ENCODE measurements at places on chromosomes 3 and 15.

GRCh38 chr3:12316729-12317351 is 28.0 kb downstream of the PPARG start:
- H3K4me3 ChIP-seq: no peak overlapping the region
- H3K27me3 ChIP-seq: no peaks in the 10 kb centered on the region
- no peak overlapping the region for H3K27ac ChIP-seq
- no peak for DNase-seq
- no peaks in the 10 kb centered on the region for H3K36me3 ChIP-seq
- no peaks in the 10 kb centered on the region for H3K4me1 ChIP-seq

- DNase-seq: no peak
- H3K36me3 ChIP-seq: no peaks in the 10 kb centered on the region
- peak overlapping the region; percentile 54 for H3K27ac ChIP-seq
- H3K4me3 ChIP-seq: no peak overlapping the region
Measured at GRCh38 chr15:30984118-30984517, 7.3 kb downstream of the MTMR10 start.

DNA sequence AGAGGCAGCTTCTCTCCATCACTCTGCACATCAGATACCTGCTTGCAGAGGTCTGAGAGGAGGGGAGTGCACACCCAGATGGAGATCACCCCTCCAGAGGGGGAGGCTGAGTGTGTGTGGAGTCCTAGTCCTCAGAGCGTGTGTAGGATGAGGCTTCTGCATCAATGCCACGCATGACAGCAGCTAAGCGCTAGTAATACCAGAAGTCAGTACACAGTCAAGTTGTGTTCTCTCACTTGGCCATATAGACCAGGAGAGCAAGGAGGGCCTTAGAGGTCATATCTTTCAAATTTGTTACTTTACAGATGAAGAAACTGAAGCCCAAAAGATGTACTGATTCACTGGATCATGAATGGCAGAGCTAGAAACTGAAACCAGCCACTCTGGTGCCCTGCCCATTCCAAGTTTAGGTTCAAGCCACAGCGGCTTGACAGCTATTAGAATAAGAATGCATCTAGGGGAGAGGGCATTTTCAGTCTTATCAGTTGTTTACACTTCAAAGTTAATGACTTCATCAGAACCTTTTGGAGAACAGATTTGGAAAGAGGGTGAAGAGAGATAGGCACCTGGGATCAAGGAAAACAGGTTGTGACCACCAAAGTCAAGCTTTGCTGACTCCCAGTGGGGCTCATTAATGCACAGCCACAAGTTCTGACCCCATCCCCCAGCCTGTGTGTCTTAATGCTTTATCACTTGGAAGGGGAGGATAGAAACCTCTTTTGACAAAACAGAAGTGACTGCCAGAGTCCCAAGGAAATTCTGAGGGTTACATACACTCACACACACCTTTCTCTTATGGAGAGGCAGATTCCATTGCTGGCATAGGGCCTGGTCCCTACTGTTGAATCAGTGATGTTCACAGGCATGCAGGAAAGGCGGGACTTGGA is 310.3 kb downstream of the CHST2 start:
- no peak for DNase-seq
- H3K4me3 ChIP-seq: no peak overlapping the region
- H3K27ac ChIP-seq: no peak overlapping the region

- no peak for DNase-seq
- no peak overlapping the region for H3K27ac ChIP-seq
- H3K27me3 ChIP-seq: no peaks in the 10 kb centered on the region
- no peaks in the 10 kb centered on the region for H3K36me3 ChIP-seq
Measured at GRCh38 chr3:177899275-177900067, 636.8 kb upstream of the KCNMB2 start.

DNA sequence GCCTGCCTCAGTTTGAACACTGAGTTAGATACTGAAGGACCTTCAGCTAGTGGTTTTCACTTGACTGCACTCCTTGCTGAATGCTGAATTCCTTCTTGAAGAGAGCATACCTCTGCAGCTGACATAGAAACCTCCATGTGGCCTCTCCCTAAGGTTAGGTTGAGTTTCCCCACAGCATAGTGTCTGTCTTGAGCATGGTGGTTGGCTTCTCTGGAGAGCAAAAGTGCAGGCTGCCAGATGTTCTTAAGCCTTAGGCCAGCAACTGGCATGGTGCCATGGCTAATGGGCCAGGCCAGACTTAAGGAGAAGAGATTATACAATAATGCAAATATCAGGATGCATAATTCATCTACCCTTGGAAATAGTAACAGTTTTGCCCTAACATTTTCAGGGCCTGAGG is 545.6 kb upstream of the ZNF385D start:
- H3K27ac ChIP-seq: no peak overlapping the region
- no peaks in the 10 kb centered on the region for H3K27me3 ChIP-seq
- no peak overlapping the region for H3K4me3 ChIP-seq
- DNase-seq: no peak
- H3K36me3 ChIP-seq: no peaks in the 10 kb centered on the region

DNA sequence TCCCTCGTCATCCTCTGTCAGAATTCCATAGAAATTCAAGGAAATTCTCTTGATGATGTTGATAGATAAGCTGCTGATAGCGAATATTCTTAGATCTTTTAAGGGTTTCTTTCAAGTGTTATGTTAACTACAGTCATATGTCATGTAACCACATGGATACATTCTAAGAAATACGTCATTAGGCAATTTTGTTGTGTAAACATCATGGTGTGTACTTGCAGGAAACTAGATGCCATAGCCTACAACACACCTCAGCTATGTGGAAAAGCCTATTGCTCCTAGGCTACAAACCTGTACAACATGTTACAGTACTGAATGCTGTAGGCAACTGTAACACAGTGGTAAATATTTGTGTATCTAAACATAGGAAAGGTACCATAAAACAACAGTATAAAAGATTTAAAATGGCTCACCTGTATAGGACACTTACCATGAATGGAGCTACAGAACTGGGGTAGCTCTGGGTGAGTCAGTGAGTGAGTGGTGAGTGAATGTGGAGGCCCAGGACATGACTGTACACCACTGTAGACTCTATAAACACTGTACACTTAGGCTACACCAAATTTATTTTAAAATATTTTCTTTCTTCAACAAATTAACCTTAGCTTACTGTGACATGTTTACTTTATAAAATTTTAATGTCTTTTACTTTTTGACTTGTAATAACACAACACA is 34.6 kb downstream of the GLDN start:
- H3K36me3 ChIP-seq: no peaks in the 10 kb centered on the region
- no peaks in the 10 kb centered on the region for H3K27me3 ChIP-seq
- H3K27ac ChIP-seq: no peak overlapping the region
- H3K4me1 ChIP-seq: no peaks in the 10 kb centered on the region
- no peak for DNase-seq

DNA sequence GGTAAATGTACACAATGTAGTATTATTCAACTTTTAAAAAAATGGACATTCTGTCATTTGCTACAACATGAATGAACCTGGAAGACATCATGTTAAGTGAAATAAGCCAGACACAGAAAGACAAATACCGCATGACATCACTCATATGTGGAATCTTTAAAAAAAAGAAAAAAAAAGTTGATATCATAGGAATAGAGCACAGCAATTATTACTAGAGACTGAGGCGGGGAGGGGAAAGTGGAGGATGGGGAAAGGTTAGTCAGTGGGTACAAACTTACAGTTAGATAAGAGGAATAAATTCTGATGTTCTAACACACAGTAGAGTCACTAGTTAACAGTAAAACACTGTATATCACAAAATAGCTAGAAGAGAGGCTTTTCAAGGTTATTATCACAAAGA is 22.2 kb downstream of the RYK start:
- no peak for DNase-seq
- H3K36me3 ChIP-seq: no peaks in the 10 kb centered on the region
- H3K27me3 ChIP-seq: no peaks in the 10 kb centered on the region
- no peak overlapping the region for H3K4me3 ChIP-seq
- no peak overlapping the region for H3K27ac ChIP-seq

DNA sequence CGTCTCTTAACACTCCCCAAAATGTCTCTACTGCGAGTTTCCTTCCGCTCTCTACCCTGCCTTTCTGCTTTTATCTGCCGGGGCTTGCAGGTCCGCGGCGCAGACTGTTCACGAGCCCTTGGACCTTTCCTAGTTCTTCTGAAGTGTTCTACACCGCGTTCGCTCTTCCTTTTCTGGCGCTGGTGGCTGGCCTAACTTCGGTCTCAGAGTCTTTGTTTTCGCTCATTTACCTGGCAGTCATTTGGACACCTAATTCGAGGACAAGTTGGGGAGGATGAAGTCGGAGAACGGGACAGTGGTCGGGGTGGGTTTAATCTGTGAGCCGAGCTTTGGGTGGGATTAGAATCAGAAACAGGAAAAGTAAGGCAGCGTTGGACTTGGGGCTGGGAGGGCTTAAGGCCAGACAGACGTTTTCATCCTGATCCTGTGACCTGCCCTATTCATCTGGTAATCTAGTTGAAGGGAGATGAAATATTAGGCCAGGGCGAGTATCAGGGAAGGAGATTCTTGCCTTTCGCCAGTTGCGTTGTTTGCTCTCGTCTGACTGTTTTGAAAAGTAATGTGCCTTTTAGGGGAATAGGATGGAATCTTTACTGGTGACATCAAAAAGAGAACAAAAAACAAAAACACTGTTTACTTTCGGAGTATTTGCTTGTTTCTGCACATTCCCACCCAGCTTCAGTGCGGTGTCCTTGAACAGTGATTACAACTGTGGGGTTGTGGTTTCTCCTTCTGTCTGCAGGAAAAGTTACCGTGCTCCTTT is 1.8 kb downstream of the DIPK2A start:
- H3K36me3 ChIP-seq: no peaks in the 10 kb centered on the region
- peak overlapping the region; percentile 93 for H3K4me3 ChIP-seq

DNA sequence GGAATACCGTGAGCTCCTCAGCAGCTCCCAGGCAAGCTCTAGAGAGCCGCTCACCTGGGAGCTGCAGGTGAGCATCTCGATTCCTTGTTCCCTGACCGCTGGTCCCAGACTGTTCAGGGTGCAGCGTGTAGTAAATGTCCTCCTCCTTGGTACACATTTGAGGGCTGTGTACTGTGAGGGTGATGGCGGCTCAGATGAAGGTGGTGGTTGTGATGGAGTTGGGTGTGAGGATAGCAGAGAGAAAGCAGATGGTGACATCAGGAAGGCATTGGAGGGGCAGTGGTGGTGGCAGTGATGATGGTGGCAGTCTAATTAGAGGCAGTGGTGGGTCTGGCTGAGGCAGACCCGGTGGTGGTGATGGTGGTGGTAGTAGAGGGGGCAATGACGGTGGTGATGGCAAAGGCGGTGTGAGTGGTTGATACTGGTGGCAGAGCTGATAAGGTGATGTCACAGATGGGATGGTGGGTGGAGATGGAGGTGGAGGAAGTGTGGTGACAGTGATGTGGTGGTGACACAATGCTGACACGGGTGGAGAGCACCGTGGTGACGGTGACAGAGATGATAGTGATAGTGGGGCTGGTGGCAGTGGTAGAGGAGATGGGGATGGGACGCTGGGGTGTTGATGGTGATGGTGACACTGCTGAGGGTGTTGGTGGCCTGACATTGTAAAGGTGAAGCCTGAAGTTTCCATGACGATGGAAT is at the start of gene DNAJB8:
TSS of gene DNAJB8 (minus strand) at position 51 of the 702 bp plus-strand sequence. CDS start 3,645 bp downstream, outside the sequence.
- H3K4me1 ChIP-seq: no peaks in the 10 kb centered on the region
- peaks cover 2% of the 10 kb centered on the region for H3K36me3 ChIP-seq
- H3K27me3 ChIP-seq: peaks cover 8% of the 10 kb centered on the region
- no peak within 1 kb of the TSS for H3K27ac ChIP-seq
- no peak within 1 kb of the TSS for H3K4me3 ChIP-seq

GRCh38 chr3:109874896-109875708 is 537.8 kb upstream of the DPPA4 start:
- H3K27ac ChIP-seq: no peak overlapping the region
- no peak overlapping the region for H3K4me3 ChIP-seq
- no peaks in the 10 kb centered on the region for H3K4me1 ChIP-seq
- H3K27me3 ChIP-seq: no peaks in the 10 kb centered on the region
- DNase-seq: no peak
- no peaks in the 10 kb centered on the region for H3K36me3 ChIP-seq

DNA sequence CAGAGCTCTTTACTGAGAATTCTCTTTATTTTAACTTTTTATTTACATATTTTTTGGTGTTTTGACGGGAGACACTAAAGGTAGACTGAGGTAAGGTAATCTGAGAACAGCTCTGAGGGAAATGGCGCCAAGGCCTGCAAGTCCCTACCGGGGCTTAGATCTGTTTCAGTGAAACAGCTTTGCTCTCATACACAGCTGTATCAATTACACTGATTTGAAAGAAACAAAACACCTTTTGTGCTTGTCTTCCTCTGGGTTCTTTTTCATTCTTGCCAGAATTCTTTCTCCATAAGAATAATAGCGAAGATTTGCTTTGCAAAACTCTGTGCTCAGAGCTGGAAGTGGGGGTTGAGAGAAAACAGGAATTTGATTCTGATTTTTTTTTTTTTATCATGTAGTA is 79.5 kb upstream of the PEX5L start:
- H3K36me3 ChIP-seq: no peaks in the 10 kb centered on the region
- H3K27ac ChIP-seq: no peak overlapping the region
- no peak overlapping the region for H3K4me3 ChIP-seq
- no peaks in the 10 kb centered on the region for H3K27me3 ChIP-seq

GRCh38 chr3:40677321-40677720 is 152.6 kb downstream of the ZNF621 start:
- DNase-seq: no peak
- H3K4me1 ChIP-seq: no peaks in the 10 kb centered on the region
- H3K27ac ChIP-seq: no peak overlapping the region
- no peaks in the 10 kb centered on the region for H3K36me3 ChIP-seq
- H3K27me3 ChIP-seq: no peaks in the 10 kb centered on the region

GRCh38 chr3:155870945-155871745 is 695 bp downstream of the GMPS start:
- DNase-seq: peak; percentile 8
- H3K4me1 ChIP-seq: peaks cover 6% of the 10 kb centered on the region
- peak overlapping the region; percentile 96 for H3K27ac ChIP-seq
- H3K27me3 ChIP-seq: no peaks in the 10 kb centered on the region

- no peak overlapping the region for H3K4me3 ChIP-seq
- H3K4me1 ChIP-seq: no peaks in the 10 kb centered on the region
- H3K36me3 ChIP-seq: no peaks in the 10 kb centered on the region
- no peak overlapping the region for H3K27ac ChIP-seq
Measured at GRCh38 chr15:87193481-87193880, 1063.1 kb downstream of the NTRK3 start.

DNA sequence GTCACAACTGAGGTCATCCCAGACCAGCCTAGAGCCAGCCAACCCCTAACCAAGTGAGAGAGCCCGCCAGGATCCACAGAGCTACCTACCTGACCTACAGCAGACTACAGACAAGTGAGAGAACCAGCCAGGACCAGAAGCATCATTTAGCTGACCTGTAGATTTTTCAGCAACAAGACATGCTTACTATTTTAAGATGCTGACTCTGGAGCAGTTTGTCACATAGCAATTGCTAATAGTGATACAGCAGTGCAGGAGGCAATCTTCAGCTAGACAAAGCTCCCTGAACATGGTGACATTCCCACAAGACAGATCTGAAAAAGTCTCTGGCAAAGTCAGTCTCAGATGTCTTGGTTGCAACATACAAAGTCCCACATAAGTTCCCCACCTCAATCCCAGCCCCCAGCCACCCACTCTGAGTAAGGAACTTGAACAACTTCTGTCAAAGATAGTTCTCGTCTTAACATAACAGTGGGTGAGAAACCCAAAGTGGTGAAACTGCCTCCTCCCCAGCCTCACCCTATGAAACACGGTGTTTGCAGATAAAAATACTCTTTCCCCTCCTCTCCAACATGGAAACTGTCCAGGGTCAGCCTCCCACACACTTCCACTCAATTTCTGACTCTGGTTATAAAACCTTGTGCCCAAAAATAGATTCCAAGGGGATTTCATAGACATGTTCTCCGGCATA is 120.3 kb upstream of the SLC6A11 start:
- H3K27ac ChIP-seq: no peak overlapping the region
- H3K36me3 ChIP-seq: no peaks in the 10 kb centered on the region
- H3K4me1 ChIP-seq: peaks cover 9% of the 10 kb centered on the region

All from spinal cord (tissue), 10 donors.